LNCaP clone FGC (cell line): ENCODE measurements at places on chromosomes 7 and 10.

- DNase-seq: no peak
These were observed 230.3 kb upstream of the PRSS58 start for GRCh38 chr7:142488036-142488633.

DNA sequence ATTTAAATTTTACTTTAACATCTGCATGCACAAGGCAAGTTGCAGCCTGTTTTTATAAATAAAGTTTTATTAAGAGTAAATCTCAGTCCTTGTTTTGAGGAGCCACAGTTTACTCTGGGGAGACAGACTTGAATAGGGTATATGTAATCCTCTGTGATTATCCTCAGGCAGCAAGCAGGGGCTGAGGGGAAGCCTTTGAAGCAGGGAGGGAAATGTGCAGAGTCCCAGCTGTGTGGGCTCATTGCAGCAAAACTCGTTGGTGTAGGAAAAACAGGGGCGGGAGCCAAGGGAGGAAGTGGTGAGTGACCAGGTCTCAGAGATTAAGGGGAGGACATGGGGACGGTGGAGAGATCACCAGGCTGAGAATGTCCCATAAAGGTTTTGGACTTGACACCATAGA, 34.3 kb upstream of the SMC3 start:
- no peak for DNase-seq

DNA sequence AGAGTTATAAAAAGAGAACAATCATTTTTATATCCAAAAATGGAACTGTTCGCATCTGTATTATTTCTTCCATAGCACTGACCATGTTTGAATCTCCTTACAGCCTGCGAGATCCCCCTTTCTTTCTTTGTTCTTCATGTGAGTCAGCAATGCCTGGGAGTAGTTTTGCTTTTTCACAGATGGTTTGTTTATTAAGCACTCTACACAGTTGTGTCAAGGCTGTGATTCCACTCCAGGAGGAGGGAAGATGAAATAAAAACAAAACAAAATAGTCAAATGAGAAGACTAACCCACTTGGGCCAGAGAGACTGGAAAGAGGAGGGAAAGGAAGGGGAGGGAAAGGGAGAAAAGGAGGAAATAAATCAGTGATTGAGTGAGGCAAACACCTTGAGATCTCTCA, 7.8 kb downstream of the LIPF start:
- DNase-seq: no peak

- no peak for DNase-seq
These were observed 19.5 kb downstream of the EN2 start for GRCh38 chr7:155477476-155477875.

DNA sequence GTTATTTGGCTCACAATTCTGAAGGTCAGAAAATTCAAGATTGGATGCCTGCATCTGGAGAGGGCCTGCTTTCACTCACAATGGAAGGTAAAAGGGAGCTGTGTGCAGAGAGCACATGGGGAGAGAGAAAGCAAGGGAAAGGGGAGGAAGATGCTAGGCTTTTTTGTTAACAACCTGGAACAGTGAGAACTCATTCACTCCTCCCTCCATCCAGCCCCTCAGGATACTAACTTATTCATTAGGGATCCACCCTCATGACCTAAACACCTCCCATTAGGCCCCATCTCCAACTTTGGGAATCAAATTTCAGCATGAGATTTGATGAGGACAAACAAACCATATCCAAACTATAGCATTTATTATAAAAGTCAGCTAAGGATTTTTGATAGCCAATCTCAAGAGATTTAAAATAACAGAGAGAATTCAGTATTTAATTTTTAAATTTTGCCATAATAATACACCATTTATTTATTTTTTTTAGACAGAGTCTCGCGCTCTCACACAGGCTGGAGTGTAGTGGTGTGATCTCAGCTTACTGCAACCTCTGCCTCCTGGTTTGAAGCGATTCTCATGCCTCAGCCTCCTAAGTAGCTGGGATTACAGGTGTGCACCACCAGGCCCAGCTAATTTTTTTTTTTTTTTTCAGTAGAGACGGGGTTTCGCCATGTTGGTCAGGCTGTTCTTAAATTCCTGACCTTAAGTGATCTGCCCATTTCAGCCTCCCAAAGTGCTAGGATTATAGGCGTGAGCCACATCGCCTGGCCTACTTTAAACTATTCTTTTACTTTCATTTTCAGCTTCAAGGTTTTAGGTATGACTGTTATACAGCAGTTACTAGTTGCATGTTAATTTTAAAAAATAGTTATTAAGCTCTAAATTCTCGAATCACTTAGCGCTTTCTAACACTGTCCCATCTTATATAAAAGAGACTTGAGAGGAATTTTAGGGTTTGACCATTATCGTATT, 20.3 kb upstream of the ETV1 start:
- no peak for DNase-seq

GRCh38 chr10:76172020-76172419, 740.6 kb downstream of the LRMDA start:
- no peak for DNase-seq

GRCh38 chr7:22667562-22668239, 59.3 kb upstream of the IL6 start:
- no peak for DNase-seq

DNA sequence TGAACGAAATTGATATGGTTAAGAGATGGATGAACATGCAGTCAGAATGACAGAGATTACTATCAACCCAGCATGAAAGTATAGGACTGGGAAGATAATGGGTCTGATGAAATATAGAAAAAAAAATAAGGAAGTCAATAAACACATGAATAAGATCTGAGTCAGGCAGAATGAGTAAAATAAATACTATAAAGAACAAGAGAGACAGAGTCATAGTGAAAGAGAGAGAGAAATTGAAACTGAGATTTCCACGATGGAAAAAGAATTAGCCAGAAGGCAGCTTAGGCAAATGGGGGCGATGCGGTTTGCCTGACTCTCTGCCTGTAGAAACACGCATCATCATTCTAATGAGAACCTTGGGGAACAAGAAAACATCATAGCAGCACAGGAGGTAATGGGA, 26.6 kb downstream of the SEMA3D start:
- DNase-seq: no peak

GRCh38 chr10:20855398-20856038, 41.6 kb downstream of the NEBL start:
- DNase-seq: no peak

DNA sequence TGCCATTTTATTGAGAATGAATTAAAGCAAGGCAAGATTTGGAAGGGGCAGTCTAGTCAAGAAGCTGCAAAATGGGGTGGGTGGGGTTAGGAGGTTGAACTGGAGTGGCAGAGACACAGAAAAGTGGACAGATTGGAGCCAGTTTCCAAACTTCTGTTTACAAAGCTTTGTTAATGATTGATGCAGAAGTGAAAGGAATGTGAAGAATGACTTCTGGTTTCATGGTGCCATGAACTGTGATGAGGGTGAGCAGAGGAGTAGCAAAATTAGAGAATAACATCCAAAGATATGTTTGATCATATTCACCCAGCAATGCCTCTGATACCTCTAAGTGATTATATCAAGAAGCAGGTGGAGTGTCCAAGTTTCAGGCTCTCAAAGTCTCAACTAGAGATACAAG, 1118.0 kb upstream of the C7orf33 start:
- DNase-seq: no peak

- no peak for DNase-seq
These were observed 140.8 kb upstream of the PTN start for GRCh38 chr7:137484326-137484725.

DNA sequence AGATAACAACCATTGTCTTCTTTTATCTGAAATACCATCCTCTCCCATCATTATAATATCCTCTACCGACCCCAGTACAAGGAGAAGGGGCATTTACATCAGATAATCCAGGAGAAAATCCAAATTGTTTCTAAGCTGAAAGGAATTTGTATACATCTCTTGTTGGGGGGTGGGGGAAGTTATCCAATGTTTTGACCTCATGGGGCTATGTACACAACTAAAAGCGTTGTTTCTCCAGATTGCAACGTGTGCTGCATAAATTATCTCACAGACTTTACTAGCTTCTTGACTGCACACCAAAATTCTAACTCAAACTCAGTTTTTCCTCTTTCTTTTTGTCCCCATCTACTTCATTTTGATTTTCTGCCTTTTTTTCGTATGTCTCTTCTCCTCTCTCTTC, 156.7 kb downstream of the TWIST1 start:
- DNase-seq: no peak

DNA sequence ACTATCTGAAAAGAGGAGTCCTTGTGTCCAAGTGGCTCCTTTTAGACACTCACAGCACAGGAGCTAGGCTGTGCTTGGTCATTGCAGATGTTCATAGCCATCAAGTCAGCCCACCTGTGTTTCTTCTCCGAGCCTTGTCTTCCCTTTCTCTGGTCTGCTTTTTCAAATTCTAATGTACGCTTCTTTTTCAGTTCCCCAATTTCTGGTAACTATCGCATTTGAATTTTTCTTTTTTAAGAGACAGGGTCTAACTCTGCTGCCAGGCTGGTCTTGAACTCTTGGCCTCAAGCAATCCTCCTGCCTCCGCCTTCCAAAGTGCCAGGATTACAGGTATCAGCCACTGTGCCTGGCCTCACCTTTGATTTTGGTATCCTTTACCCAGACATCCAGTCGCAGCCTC, 18.9 kb downstream of the APBB1IP start:
- DNase-seq: no peak

DNA sequence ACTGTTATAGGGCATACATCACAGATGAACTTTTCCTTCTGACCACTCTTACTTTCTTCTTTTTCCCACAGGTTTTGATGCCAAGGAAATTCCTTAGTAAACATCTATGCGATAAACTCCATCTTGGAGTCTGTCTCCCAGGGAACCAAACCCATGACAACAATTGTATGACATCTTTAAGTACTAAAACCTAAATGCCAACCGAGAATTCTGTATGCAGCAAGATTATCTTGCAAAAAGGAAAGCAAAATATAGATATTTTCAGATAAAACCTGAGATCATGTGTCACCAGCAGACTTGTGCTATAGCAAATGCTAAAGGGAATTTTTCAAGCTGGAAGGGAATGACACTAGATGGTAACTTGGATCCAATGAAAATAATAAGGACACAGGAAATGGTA, 22.0 kb upstream of the BEND7 start:
- DNase-seq: no peak

DNA sequence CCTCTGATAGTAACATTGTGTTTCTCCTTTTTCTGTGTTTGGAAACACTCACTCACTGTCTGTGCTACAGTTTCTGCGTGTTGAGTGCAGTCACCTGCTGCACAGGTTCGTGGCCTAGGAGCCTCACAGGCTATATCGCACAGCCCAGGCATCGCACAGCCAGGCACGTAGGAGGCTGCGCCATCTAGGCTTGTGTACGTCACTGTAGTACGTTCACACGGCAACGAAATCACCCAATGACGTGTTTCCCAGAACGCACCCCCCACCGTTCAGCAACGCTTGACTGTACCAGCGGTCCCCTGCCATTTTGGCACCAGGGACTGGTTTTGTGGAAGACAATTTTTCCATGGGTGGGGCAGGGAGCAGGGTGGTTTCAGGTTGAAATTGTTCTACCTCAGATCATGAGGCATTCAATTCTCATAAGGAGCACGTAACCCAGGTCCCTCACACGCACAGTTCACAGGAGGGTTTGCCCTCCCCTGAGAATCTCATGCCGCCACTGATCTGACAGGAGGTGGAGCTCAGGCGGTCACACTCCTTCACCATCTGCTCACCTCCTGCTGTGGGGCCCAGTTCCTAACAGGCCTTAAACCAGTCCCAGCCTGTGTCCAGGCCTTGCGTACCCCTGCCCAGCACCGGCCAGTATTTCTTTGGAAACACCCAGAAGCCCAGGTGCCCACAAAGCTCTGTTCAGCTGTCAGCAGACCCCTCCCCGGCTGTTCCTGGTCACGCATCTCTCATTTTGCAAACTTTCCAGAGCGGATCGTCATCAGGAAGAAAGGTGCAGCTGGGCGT, 23.2 kb upstream of the PRKAR1B start:
- DNase-seq: no peak

- no peak for DNase-seq
These were observed 90.6 kb downstream of the CYP51A1 start for GRCh38 chr7:92043637-92044036.

DNA sequence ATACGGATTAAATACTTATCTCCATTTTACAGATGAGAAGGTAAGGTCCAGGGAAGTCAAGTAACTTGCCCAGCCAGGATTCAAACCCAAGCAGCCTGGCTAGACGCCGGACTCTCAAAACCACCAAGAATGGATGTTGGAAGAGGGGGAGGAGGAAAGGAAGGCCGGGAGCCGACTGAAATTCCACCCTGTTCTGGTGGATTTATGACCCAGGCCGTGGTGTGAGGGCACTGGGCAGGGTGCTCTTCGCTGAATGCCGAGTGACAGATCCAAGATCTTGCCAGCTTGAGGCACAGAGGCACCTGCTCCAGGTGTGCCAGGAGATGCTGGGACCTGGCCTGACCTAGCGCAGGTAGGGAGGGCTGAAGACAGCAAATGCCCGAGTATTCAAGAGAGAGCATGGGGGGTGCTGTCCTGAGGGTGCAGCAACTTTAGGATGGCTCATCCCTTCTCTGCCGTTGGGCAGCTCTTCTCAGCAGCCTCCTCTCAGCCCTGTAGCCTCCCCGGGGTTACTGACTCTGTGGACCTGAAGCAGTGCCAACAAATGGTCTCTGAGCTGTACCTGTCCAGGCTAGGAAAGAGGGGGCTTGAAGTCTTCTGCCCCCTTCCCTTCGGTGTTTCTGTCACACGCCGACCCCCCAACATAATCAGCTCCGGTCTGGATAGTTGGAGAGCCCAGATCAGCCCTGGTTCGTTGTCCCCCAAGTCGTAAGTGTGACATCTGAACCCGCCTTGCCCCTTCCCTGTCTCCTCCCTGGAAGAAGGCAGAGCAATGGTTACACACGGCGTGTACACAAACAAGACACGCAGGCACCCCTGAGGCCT, 713 bp downstream of the LOXL4 start:
- DNase-seq: no peak

- no peak for DNase-seq
These were observed 302.1 kb downstream of the FZD1 start for GRCh38 chr7:91566402-91566732.

- DNase-seq: no peak
These were observed 219.6 kb downstream of the DOCK4 start for GRCh38 chr7:111986601-111987000.

GRCh38 chr10:97589479-97589878, at the start of gene C10orf62:
C10orf62 (plus strand) TSS chr10:97589721; CDS start chr10:97589898, 177 bp downstream.
- DNase-seq: no peak

GRCh38 chr10:128277267-128277840, 151.1 kb upstream of the MKI67 start:
- DNase-seq: no peak

DNA sequence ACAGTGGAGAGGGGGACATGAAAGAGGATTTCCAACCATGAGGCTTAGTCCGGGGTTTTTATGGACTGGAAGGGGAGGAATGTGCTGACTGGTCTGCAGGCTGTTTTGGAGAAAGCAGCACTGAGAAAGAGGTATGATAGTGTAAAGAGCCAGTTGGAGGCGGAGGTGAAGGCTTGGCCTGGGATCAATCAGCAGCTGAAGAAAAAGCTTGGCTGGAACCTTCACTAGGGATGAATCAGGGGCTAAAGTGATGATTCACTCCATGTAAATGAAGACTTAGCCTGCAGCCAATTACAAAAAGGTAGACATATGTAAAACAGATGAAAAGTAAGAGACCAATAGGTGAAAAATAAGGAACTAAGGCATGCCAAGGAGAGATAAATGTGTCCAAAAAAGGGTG, 1382.6 kb downstream of the GATA3 start:
- DNase-seq: no peak
